ENCODE measurements at places on chromosomes 1 and 21.

GRCh38 chr1:88695781-88696180 is 11.7 kb downstream of the PKN2 start:
- no peak for DNase-seq

DNA sequence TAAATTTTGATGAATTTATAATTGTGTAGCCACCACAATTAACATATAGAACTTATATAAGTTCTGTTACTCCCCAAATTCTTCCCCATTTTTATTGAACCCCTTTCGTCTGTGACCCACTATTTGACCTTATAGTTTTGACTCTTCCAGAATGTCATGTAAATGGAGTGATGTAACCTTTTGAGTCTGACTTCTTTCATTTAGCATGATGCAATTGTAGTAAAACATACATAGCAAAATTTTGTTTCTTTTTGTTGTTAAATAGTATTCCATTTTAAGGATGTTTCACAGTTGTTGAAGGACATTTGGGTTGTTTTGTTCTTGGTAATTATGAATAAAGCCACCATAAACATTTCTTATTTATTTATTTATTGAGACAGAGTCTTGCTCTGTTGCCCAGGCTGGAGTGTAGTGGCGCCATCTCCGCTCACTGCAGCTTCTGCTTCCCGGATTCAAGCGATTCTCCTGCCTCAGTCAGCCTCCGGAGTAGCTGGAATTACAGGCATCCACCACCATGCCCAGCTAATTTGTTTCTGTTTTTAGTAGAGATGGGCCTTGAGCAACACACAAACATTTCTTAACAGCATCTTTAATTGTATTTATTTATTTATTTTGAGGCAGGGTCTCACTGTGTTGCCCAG is 33.6 kb downstream of the RPRD2 start:
- no peak for DNase-seq

GRCh38 chr1:111850109-111850508 is 94.4 kb downstream of the DDX20 start:
- no peak for DNase-seq

DNA sequence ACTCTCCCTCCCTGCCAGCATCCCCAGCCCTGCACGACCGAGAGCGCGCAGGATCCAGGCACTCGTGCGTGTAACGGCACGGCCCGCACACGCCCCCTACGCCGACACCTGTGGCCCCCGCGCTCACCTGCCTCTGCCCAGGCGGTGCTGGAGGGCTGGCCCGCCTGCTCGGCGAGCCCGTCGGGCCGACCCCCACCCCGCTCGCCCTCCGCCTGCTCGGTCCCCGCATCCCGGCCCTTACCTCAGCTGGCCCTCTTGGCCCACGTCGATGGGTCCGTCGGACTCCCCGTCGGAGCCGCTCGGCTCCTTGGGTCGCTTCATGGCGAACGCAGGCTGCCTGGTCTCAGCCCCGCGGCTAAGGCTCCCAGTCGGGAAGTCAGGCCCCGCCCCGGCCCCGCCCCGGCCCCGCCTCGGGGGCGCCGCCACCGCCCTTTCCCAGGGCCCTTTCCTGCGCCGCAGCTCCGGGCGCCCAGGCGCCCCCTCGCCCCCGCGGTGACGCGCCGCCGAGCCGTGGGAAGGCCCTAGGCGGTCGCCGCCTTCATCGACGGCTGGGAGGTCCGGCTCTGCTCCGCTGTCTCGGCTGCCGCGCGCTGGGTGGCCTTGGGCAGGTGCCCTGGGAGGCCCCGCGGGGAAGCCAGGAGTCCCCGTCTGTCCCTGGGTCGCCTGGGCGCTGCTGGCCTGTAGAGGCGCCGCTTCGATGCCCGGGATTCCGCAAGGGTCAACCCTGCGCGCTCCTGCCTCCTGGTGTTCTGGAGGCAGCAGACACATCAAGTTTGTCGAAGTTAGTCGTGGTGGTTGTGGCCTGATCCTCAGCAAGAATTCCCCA is at the start of gene HEYL:
Gene HEYL, minus strand, starts transcription at position 339 of the 826 bp plus-strand sequence. Its CDS starts 18 bp downstream, at position 321.
- peak; percentile 37 for DNase-seq

DNA sequence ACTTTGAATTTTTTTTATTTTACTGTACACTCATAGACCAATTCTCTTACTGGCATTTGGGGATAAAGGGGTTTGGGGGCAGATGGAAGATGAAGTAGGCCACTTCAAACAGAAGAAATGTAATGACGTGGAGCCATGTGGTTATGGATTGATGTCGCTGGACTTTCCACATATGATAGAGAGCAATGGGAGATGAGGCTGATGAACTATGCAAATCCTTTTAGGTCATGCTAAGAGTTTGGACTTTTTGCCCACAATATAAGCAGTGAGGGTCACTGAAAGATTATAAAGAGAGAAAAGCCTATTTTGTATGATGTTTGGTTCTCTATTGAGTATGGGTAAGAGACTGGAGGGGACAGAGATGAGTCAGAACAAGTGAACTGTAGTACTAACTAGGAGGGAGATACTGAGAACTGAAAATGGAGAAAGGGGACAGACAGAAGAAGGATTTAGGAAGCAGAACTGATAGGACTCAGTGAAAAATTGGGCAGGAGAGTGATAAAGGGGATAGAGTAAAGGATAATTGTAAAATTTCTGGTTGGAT is 9.2 kb downstream of the C1orf21 start:
- no peak for DNase-seq

- no peak for DNase-seq
These were observed 146.1 kb downstream of the SIPA1L2 start for GRCh38 chr1:232483826-232484225.

- no peak for DNase-seq
These were observed 46.8 kb upstream of the ECE1 start for GRCh38 chr1:21337010-21337437.

- no peak for DNase-seq
These were observed 2.4 kb upstream of the IGSF21 start for GRCh38 chr1:18105196-18105595.

GRCh38 chr1:190608282-190608681 is 130.6 kb upstream of the BRINP3 start:
- no peak for DNase-seq

DNA sequence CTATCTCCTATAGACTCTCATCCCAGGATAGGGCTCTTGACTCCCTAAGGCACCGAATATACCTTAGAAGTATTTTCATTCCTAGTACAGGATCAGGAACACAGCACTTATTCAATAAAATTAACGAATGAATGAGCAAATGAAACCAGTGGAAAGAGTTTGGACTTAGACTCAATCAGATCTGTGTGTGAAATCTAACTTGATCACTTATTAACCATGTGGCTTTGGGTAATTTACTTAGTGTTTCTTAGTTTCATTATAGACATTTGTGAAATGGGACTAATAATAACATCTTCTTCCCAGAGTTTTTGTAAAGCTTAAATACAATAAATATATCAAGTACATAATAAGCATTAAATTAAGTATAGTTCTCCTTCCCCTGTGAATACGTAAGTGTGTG is 230.1 kb downstream of the ADGRL2 start:
- no peak for DNase-seq

DNA sequence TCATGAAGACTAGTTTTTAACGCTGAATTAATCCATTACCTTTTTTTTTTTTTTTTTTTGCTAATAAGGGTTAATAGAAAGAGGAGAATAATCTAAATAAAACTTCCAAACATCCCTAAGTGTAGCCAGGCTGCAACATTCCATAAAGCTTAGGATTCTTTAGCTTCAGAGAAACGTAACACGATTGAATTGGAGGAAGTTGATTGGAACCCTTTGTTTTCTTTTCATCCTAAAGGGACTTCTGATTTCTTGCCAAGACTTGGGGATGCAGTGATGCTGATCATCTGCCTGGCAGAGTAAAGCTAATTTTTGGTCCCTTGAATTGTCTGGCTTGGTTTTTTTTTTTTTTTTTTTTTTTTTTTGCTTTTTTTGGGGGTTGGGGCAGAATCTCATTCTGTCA is 142.9 kb downstream of the VPS13D start:
- no peak for DNase-seq

GRCh38 chr1:158933621-158934020 is 2.3 kb downstream of the PYHIN1 start:
- DNase-seq, result peak; percentile 46

GRCh38 chr1:243748706-243749283 is 101.2 kb downstream of the AKT3 start:
- DNase-seq, result peak; percentile 73

DNA sequence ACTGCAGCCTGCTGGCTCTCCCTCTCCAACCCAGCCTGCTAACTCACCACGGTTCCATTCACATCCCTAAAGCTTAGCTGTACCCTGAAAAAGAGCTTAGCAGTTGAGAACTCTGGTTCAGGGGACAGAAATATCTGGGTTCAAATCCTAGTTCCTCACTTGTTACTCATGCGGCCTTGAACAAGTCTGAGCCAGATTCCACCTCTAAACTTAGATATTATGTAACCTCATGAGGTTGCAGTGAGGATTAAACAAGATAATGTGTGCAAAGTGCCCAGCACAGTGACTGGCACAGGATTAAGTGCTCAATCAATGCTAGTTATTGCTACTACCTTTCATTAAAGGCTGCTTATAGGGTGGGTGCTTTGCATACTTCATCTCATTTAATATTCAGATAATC is 41.3 kb upstream of the DHCR24 start:
- DNase-seq, result no peak

DNA sequence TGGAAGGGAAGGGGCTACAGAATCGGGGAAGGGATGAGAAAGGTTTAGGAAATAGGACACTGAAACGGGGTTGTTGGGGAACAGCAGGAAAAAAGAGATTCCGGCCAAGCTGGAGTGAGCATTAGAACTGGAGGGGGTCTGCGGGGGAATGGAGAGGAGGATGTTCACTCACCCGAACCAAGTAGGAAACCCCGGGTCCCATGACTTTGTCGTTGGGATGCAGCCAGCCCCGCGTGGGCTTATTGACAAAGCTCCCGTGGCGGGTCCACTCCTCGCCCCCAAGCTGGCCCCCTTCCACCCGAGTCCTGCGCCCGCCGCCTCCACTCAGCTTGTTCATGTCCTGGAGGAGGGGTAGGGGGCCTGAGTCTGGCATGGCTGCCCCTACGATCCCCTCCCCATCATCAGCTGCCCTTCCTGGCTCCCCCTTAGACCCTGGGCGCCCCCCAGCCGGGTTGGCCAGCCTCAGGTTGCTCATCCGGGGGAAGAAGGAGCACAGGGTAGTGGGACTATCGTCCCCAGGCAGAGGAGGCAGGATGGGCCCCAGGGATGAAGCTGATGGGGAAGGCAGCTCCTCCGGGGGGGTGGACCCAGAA is 591 bp downstream of the SHC1 start:
- no peak for DNase-seq

GRCh38 chr1:95438218-95438948 is 204.4 kb downstream of the RWDD3 start:
- no peak for DNase-seq

- DNase-seq, result no peak
These were observed 14.3 kb downstream of the TRIM11 start for GRCh38 chr1:228392111-228392936.

DNA sequence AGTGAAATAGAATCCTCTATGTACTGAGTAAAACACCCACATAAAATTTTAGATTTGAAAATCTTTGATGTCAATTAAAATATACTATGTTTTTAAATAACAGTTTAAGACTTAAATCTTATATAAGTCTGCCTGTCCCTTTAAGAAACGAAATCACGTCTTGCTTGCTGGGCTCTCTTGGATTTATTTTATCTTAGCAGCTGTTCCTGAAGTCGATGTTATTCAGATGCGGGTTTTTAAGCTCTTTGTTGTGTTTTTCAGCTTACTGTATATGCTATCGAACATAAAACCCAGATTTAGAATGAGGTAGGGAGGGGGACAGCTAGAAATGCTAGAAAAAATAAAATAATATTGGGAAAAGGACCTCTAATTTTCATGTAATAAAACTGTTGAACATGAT is 11.1 kb upstream of the SSX2IP start:
- DNase-seq, result no peak

GRCh38 chr1:63590166-63590560 is 3.0 kb upstream of the PGM1 start:
- DNase-seq, result no peak

DNA sequence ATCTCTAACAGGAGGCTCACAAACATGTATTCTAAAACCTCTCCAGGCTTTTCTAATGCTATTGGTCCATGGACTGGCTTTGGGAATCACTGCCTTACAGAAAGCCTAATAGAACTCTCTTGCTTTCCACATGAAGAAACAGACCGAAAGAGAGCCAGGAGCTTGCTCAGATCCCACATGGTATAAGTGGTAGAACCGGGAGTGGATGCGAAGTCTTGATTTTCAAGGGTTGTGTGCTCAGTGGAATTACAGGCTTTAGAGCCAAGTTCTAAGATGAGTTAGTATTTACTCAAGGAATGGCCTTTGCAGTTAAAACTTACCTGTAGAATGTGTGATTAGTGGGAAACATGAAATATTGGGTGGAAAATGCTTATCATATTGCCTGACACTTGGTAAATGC is 54.3 kb upstream of the HSD17B7 start:
- DNase-seq, result no peak

- DNase-seq, result no peak
These were observed 254.1 kb downstream of the TRABD2B start for GRCh38 chr1:47742890-47743760.

- DNase-seq, result no peak
These were observed 60.5 kb downstream of the BACE2 start for GRCh38 chr21:41228492-41228891.

GRCh38 chr1:206713070-206713469 is 28.4 kb downstream of the MAPKAPK2 start:
- peak; percentile 32 for DNase-seq

DNA sequence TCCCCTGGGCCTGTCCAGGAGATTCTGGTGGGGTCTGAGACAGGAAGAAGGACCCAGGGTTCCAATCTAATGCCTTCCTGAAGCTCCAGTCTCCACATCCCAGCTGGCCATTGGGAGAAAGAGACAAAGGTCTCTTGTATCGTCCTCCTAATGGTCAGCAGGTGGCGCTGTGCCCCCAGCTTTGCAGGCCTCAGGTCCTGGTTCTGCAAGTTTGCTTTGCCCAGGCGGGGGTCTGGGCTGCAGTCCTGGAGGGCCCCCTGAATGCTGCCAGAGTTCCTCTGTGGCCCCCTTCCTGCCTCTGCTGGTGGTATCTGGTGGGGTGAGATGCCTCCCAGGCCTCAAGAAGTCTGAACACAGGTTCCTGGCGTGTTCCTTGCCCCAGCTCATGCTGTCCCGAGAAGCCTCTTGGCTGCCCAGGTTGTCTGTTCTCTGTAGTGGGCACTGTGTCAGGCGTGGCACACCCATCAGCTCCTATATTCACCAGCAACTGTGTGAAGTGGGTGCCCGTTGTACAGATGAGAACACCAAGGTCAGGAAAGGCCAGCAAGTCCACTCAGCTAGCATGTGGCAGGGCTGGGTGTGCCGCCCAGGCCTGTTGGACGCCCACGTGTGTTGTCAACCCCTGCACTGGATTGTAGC is 33.8 kb upstream of the CSF3R start:
- DNase-seq, result peak; percentile 20

- DNase-seq, result no peak
These were observed 16.9 kb downstream of the MGST3 start for GRCh38 chr1:165647970-165648369.

Measured in CD4-positive, alpha-beta T cell treated with Interleukin-4 for 4 hours (primary cell).